ENCODE measurements at places on chromosomes 16 and 17.

GRCh38 chr17:65049085-65049756, 7.3 kb downstream of the GNA13 start:
- no peak for DNase-seq

DNA sequence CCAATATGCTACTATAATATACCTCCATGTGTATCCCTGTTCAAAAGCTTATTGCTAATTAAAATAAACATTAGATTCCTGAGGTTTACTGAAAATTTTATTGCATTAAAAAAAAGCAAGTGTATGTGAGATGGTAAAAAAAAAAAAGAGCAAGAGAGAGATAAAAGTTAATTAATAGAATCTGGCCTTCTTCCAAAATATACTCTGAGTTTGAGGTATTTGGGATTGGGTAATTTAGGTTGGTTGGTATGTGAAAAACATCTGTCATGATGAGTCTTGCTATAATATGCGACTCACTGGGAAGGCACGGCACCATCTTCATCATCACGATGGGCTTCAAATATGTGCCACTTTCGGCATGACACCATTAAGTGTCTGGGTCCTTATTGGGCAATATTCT, 711.1 kb upstream of the SOX9 start:
- DNase-seq: no peak

- no peak for DNase-seq
Observed at GRCh38 chr17:66304304-66305174, 2.1 kb downstream of the PRKCA start.

DNA sequence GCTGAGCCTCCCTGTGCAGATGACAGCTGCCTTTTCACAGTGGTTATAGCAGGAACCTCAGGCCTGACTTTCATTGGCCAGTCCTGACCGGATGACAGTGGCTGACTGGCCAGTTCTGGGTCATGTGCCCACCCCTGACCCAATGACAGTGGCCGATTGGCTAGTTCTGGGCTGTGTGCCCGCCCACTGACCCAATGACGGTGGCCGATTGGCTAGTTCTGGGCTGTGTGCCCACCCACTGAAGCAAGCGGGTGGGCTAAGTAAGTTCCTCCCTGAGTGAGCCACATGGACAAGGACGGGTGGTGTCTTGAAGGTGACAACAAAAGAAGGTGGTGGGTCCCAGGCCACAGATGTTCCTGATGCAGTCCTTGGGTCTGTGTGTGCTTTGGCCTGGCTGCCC, 9.5 kb downstream of the DEF8 start:
- peak; percentile 75 for DNase-seq

GRCh38 chr16:457732-458400, 32.4 kb downstream of the RAB11FIP3 start:
- DNase-seq: peak; percentile 22

GRCh38 chr17:8140065-8141029, 11.9 kb downstream of the PER1 start:
- no peak for DNase-seq

- DNase-seq: no peak
Observed at GRCh38 chr17:73592501-73592961, 51.7 kb downstream of the SDK2 start.

All from Caco-2 (cell line).